Panc1 (cell line): ENCODE measurements at places on chromosomes 7 and 10. TPM values are rescaled to one million over a fixed set of nuclear protein-coding genes. Genes with fewer than 3 reads are reported as not detected.

Gene GRID2IP
- 0.13 TPM for total RNA-seq

Gene ZNF239
- 18.5 TPM for total RNA-seq

Gene NXPH1
- total RNA-seq, result not detected

Gene DDX56
- 147 TPM for total RNA-seq

Gene C10orf53
- not detected for total RNA-seq

Gene CREB5
- total RNA-seq, result 3.1 TPM

Gene SMIM30
- 10.1 TPM for total RNA-seq

Gene C10orf105
- total RNA-seq, result not detected

DNA sequence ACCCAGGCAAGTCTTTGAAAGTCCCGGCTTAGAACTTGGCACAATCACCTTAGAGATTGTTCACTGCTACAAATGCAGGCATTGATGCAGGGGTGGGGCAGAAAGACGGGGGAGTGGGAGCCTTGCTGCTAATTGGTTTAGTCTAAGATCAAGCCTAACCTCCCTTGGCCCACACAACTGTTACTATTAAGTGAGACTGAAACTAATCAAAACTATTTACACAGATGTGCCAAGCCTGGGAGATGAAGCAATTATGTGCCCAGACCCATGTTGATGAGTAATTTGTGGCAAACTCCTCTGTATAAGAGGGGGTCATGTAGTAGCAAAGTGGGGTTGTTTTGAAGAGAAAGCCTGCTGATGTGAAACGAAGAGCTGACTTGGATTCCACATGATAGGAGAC, 178.2 kb upstream of the ITGB1 start:
- DNase-seq, result no peak

- no peak for DNase-seq
Observed at GRCh38 chr7:155645662-155646061, 1.2 kb downstream of the RBM33 start.

DNA sequence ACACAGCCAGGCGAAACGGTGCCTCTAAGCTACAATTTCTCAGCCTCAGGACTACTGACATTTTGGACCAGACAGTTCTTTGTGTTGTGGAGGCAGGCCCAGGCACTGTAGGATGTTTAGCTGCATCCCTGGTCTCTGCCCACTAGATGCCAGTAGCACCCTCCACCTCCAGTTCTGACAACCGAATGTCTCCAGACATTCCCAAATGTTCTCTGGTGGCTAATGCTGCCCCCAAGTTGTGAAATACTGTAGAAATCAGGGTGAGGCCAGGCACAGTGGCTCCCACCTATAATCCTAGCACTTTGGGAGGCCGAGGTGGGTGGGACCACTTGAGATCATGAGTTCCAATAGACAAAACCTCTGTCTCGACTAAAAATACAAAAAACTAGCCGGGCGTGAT, 18.2 kb downstream of the HNRNPF start:
- DNase-seq, result no peak

- DNase-seq, result no peak
Observed at GRCh38 chr7:87106974-87107612, 45.2 kb upstream of the DMTF1 start.

GRCh38 chr10:101538446-101538845, 49.6 kb downstream of the POLL start:
- DNase-seq, result no peak

DNA sequence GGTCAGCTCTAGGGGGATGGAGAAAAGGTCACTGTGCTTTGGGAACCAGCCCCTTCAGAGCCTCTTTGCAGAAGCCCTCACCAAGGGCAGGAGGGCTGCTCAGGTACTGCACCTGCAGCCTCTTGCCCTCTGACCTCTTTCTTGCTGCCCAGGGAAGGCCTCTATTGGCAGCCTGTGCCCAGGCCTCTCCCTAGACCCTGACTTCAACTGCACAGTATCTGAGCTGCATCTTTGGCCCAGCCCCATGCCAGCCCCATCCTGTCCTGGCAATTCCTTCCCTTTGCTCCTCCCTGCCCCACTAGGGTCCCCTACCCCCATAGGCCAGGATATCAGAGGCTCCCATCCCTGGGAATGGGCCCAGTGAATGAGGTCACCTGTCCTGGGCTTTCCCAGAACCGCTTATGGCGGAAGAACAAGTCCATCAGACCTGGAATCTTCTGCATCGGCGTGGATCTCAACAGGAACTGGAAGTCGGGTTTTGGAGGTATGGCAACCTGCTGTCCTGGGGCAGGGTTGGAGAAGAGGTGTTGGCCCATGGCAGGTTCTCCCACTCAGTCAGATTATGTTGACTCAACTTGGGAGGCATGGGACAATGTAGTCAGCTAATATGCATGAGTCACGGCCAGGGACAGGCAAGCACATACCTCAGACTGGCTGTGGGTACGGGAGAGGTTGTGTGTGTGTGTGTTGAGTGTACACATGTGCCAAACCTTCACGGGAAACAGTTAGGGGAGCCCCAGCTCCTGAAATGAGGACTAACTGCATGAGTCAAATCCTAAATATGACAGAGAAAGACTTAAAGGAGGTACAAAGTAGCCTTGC, 17.1 kb upstream of the CPA1 start:
- peak; percentile 73 for DNase-seq

- DNase-seq, result no peak
Observed at GRCh38 chr7:155247479-155248365, 50.0 kb upstream of the INSIG1 start.

GRCh38 chr7:28976022-28976421, 17.9 kb upstream of the TRIL start:
- no peak for DNase-seq

DNA sequence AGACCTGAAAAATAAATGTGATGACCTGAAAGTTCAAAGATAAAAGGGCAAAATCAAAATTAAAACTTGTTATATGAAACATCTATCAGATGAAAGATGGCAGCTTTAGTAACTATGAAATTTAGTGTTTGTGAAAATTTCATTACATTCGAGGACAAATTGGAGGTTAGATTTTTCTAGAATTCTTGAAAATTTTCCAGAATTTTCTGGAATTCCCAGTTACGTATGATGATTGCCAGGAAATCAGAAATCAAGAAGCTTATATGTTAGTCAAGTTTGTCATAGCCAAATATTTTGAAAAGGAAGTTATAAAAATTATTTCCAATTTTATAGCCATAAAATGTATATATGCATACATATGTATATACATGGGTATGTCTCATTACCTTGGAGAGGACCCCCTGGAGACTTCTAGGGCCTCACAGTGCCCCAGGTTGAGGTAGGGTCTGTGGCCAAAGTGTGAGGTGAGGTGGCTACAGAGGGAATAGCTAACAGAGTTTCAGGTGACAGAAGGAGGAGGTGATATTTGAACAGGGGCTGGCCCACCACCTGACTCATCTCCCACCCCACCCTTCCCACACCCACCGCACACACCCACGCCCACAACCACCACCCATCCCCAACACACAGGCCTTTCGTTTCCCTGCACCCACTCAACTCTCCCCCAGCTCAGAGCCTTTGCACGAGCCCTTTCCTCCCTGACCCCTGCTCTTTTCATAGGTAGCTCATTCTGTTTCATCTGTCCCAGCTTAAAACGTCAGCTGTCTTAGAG, 21.5 kb downstream of the C10orf105 start:
- DNase-seq, result no peak

DNA sequence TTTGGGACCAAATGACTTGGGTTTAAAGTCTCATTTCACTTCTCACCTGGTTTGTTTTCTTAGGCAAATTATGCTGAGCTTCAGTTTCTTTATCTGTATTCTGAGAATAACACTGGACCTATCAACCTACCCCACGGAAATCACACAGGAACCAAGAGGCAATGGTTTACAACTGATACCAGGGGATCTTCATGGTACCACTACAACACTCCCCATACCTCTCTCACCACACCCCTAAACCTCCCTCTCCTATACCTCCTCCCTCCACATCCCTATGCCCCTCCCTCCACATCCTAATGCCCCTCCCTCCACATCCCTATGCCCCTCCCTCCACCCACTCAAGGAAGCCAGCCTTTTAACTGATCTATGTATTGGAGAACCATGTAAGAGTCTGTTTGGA, 9.9 kb downstream of the FAM204A start:
- DNase-seq, result no peak

GRCh38 chr7:116210345-116211005, at the start of gene TES:
Gene TES, plus strand, starts transcription at chr7:116210539. Its CDS starts 169 bp downstream, at chr7:116210708.
- DNase-seq, result no peak

DNA sequence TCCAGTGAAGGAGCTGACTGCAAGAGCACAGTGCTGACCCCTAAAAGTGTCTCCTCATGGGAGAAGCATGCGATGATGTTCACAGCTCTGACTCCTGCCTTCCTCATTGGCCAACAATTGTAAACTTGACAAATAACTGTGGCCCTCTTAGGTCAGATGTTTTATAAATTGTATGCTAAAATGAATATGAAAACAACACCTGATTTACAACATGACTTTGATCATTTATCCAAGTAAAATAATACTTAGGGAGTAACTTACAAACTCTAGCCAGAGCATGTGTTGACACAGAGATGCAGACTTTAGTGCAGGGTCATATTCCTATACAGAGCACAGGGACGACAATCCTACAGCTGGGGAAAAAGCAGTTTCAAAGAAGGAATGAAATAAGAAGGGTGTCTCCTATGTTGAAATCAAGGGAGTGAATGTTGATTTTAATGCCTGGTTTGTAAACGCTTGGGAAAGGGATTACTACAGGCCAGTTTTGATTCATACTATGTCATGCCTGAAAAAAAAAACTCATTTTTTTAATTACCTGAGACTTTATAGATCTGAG, 391.4 kb upstream of the AKR1E2 start:
- no peak for DNase-seq

DNA sequence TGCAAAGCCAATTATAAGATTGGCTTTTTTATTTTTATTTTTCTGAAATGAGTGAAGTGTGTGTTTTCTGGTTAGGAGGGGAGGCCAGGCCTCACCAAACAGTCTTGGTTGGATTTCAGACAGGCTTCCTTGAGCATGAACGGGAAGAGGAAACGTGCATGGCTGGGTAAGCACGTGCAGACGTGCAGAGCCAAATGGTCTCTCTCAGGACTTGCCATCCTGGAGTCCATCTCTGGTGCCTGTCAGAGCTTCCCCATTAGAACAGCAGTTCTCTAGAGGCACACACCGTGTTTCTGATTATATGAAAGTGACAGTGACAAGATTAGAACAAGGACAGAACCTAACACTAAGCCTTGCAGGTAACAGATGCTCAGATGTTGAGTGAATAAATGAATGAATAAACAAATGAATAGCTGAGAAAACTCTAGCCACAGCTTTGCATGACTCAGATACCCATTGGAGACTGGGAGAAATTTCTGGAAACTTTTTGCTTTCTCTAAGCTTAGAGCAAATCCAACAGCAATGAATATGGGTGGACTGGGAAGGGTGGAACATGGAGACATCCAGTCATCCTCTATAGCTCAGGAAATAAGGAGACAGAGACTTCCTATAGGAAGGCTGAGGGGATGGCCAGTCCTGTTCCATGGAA, 11.8 kb upstream of the CALD1 start:
- DNase-seq, result no peak

- DNase-seq, result no peak
Observed at GRCh38 chr7:18475488-18475887, 20.1 kb upstream of the HDAC9 start.

DNA sequence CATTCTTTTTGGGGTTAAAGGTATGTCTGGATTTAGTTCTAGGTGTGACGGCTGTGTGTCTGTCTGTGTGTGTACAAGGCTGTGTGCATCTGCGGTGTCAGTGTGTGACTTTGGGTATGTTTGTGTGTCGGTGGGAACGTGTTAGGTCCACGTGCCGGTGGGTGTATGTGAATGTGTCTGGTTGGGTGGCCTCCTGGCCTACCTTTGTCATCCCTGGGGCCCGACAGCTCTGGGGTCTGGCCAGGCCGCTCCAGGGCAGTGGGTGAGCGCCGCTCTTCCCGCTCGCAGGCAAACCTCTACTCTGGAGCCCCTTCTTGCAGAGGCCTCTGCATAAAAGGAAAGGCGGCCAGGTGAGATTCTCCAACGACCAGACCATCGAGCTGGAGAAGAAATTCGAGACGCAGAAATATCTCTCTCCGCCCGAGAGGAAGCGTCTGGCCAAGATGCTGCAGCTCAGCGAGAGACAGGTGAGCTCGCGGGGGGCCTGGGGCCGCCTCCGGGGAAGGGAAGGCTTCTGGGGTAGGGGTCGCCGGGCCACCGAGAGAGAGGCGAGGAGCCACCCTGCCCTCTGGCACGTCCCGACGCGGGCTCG, 2.4 kb downstream of the HHEX start:
- DNase-seq, result no peak

- DNase-seq, result no peak
Observed at GRCh38 chr10:98038288-98038687, 7.9 kb upstream of the CRTAC1 start.

- DNase-seq, result no peak
Observed at GRCh38 chr7:32200646-32201045, 130.4 kb upstream of the PDE1C start.

GRCh38 chr10:50439187-50439586, 184.6 kb downstream of the SGMS1 start:
- no peak for DNase-seq

DNA sequence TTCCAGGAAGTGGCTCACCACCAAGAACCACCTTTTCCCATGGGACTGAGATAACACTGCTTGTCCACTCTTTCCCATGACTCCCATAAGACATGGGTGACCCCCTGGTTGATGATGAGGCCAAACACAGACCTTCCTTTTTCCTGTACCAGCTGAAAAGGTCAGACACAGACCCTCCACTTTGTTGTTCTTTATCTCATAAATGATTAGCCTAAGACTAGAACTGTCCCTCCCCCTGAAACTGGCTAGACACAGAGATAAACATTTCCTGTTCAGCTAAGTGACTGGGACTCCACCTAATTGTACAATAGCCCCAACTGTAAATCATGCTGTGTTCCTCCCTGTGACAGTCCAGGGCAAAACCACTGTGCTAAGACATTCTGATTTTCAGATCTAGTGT, 8.2 kb upstream of the NRG3 start:
- no peak for DNase-seq

GRCh38 chr7:130063036-130063435, 7.3 kb upstream of the KLHDC10 start:
- no peak for DNase-seq

DNA sequence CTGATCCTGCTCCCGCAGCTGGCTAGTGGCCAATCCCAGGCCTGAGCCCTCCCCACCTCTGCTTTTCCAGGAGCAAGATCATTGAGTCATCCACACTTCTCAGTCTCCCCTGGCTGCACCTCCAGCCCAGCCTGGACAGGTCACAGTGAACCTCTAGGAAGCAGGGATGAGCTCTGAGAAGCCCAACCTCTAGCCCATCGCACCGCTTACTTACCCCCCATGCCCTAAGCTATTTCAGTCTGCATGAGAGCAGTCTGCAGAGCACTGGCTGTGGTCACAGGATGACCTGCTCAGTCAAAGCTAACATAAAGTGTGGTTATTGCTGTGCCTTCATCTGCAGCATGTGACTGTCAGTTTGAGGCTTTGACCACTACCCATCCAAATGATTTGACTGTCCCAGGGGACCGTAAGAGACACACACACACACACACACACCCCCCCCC, 129.2 kb downstream of the SORBS1 start:
- DNase-seq, result no peak
